Activated CD8-positive, alpha-beta memory T cell treated with anti-CD3 and anti-CD28 coated beads for 48 hours (primary cell): ENCODE measurements at places on chromosomes 3 and 15.

DNA sequence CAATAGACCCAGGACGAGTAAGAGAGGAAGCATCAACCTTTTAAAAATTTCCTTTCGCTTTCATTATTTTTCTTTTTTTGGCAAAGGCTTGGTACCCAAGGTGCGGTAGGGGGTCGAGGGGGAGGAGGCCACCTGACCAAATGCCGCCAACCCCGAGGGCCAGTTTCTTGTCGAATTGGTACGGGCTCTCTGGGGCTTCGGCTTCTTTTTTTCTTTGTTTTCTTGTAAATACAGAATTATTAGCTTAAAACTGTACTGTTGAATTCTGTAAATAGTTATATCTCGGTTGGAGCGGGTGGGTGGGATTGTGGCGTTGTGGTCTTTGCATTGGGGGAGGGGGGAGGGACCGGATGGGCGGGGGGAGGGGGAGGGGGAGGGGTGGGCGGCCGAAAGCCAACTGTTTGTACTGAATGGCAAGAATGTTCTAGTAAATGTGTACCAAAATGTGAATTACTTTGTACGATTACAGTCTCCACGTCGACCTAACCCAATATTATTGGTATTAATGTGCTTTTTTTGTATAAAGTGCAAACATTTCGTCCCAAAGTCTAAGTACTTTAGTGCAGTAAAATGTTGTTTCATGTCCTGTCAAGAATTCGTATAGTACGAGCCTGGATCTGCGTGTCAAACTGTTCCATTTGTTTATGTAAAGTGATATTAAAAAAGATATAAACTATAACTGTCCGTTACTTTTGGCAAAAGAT lies 4.7 kb downstream of the ZIC1 start:
- DNase-seq = no peak

DNA sequence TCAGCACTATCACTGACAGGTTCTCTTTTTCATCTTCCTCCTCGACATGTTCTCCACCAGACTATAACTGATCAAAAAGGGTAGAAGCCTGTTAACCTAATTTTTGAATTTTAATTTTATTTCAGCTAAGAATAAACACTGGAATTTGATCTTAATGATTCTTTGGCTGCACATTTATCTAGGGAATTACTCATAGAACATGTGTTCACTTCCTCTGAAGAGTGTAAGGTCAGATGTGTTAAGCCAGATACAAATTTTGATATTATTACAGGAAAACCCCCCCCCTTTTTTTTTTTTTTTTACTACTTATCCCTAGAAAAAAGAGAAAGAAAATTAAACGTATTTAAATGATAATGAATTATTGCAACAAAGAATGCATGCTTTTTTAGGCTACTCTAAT lies 15.0 kb downstream of the DCBLD2 start:
- no peak for DNase-seq

DNA sequence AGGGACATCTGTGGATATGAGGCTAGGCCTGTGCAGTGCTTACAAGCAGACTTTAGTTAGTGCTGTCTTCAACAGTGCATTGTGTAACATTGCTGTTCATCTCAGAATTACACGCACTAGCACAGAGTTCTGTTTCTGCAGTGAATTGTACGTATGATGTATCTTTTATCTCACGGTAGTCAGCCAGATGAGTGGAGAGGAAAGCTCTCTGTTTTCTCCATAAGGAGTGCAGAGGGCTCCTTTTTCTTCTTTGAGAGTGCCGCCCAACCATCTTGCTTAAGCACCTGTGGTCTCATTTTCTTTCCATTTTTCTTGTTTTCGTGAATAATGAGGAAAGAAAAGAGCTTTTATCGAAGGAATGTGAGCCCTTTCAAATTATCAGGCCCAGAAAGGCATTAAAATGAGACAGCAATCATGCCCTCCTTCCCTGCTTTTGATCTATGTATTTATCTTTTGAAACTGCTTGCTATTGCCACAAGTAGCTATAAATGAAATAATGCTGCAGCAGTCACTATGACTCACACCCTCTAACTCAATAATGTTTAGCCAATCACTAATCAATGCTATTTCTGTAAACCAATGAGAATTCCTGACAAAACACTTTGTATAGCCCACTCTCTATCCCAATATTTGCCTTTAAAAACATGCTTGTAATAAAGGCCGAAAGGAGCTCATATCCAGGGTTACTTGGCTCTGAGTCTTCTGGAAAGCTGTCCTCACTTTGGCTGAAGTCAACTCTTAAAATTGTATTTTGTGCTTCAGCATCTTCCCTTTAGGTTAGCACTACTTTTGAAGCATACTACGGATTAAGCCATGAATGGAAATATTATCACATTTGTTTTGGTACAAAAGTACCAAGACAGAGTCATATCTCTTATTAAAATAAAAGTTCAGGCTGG lies 226.0 kb upstream of the P2RY1 start:
- no peak for DNase-seq

- DNase-seq = no peak
Measured at GRCh38 chr3:194057570-194058188, 78.3 kb upstream of the HES1 start.

GRCh38 chr15:72923289-72923688 lies 129.0 kb upstream of the NEO1 start:
- no peak for DNase-seq

DNA sequence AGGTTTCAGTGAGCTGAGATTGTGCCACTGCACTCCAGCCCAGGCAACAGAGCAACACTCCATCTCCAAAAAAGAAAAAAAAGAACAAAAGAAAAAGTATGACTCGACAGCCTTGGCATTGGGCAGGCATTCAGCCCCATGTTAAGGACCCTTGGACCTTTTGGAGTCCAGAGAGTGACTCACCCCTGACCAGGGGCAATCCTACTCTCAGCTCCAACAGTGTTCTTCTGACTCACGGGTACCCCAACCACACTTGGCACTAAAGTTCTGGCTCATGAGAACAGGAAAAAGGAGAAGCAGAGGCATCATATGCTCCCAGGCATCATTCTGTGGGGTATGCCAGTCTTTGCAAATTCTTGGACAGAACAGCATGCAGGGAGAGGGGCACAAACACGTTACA lies 252.4 kb upstream of the HES1 start:
- no peak for DNase-seq

DNA sequence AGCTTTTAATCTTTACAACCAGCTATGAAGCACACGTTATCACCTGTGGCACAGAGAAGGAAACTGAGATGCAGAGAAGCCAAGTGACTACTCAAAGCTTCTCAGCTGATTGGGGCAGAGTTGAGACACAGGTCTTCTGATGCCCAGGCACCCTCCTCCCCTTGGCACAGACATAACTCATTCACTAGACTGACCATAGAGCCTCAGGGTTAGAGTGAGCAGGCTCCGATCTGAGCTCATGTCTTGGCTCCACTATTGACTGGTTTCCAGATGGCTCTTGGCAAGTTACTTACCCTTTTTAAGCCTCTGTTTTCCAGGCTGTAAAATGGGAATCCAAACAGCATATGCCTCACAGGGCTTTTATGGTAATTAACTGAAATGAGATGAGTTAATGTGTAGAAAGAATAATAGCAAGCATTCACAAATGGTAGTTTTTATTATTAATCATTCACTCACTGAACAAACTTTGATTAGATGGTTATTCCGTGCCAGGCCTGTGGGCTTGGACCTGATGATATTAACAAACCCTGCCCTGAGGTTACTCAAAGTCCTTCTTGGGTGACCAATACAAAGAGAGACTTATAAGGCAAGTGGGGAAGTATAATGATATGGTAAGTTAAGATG lies 184.3 kb downstream of the ANXA2 start:
- no peak for DNase-seq

- DNase-seq = no peak
Measured at GRCh38 chr15:90552162-90552928, 22.6 kb downstream of the CRTC3 start.

DNA sequence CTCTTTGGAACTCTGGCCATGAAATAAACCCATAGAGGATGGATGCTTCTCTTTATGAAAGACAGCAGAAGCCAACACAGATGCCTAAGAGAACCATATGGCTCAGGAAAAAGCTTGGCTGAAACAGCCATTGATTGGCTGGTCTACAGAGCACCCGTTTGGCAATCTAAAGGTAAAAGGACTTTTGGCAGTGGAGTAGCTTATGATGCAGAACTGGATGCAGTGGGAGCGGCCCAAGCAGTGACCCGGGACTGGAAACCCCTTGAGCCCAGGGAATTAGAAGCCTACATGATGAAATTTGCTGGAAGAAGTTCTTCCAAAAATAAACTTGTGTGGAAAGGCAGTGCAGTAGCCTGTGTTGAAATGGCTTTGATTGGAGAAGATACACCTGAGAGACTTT lies 360.2 kb downstream of the NR2F2 start:
- no peak for DNase-seq

GRCh38 chr3:43613976-43614375 lies 7.8 kb downstream of the ANO10 start:
- no peak for DNase-seq

GRCh38 chr3:72537448-72537847 lies 310.8 kb downstream of the SHQ1 start:
- DNase-seq = no peak

GRCh38 chr15:85755942-85756341 lies 38.8 kb downstream of the KLHL25 start:
- no peak for DNase-seq

DNA sequence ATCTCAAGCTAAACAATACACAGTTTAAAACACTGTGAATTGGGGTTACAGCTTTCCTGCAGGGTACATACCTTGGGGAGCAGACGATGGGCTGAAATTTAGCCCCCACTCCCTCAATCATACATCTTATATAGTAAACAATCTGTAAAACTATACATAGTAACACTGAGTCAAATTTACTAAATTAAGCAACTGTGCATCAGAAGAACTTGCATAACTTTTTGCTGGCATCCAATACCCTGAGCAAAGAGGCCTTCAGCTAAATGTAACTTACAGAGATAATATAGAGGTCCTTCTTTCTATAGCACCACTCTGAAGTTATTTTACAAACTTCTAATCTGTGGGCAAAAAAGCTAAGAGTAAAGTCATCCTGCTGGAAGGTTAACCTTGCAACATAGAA lies 603.6 kb upstream of the TGFBR2 start:
- DNase-seq = no peak

DNA sequence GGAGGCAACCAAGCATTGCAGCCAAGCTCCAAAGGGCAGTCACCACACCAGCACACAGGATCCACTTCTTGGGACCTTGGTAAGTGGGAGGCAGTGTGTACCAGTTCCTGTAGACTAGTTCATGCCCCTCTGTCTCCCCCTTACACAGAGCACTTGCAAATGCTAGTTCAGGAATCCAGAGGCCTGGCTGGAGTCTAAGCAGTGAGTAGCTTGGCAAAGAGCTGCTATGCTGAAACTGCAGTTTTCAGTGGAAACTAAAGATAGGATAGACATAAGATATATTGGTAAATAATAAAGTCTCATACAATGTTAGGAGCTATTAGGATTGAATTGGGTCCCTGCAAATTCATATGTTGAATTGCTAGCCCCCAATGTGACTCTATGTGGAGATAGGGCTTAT lies 13.9 kb upstream of the SLC41A3 start:
- DNase-seq = no peak

DNA sequence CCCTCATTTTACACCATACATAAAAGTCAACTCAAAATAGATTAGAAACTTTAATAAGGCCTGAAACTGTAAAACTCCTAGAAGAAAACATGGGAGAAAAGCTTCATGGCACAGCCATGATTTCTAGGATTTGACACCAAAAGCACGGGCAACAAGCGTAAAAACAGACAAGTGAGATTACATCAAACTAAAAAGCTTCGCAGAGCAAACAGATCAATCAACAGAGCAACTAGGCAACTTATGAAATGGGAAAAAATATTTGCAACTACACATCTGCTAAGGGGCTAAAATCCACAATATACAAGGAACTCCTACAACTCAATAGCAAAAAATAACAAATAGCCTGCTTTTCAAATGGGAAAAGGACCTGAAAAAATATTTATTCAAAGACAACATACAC lies 26.1 kb downstream of the ZNF148 start:
- no peak for DNase-seq

GRCh38 chr3:44516230-44516629 lies 38.8 kb upstream of the ZNF445 start:
- DNase-seq = no peak

DNA sequence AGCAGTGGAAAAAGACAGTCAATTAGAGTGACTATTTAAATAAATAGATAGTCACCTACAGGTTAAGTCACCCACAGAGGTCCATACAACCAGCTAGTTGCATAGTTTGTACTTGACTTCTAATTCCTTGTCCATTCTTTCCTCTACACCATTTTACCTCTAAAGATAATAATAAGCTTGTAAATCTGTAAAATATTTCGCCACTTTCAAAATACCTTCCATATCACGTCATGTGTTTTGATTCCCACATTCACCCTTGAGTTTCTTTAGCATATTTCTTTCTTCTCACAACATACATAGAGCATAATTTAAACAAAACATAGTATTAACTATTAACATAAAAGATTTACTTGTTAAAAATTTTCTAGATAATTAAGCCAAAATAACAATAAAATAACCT lies 689.6 kb downstream of the MECOM start:
- DNase-seq = no peak

DNA sequence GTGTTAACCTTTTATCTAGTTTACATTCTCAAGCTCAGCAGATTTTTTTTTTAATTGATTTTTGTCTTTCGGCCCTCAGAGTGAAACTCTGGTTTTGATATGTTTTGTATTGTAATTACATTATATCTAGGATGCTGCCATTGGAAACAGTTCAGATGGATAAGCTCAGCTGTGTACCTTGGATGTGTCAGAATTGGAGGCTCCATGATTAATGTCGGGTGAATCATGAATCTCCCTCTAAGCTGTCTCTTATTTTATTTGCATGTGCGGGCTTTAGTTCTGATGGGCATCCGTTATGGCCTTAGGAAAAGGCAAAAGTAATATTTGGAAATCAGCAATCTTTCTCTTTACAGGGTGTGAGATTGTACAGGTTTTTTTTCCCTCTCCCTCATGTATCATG lies 4.2 kb downstream of the PTPRG start:
- DNase-seq = no peak

DNA sequence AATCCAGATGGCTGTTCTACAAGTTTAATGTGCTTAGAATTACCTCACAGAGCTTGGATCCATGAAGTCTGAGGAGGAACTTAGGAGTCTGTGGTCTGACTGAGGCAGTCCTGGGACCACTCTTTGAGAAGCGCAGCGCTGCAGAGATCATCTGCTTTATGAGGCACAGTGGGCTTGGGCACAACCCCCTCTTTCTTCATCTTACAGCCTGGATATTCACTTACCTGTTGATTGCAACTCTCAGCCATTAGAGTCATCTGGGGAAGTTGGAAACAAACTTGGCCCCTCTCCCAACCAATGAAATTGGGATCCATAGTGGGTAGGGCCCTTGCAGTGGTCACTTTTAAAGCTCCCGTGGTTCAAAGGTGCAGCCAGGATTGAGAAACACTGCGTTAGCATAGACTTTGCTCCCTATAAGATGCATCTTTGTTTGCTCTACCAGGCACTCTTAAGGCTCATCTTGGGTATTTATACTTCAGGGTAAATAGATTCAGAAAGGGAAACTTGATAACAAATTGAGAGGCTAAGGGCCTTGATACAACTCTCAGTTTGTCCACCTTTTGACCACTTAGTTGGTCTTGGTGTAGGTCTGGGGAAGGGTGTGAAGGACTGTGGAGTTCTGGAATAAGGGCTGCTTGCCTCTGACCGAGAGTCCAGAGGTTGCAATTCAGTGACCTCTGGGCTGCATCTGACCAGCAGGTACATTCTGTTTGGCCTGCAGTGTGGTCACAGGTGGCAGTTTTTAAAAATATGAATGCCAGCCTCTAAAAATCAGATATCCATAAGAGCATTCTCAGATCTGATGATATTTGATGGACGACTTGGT lies 22.8 kb downstream of the FEM1B start:
- DNase-seq = no peak

GRCh38 chr3:63385629-63386028 lies 107.5 kb downstream of the SYNPR start:
- no peak for DNase-seq

- no peak for DNase-seq
Measured at GRCh38 chr3:123028233-123028828, 768 bp upstream of the SEMA5B start.
